ENCODE measurements at places on chromosomes 4 and X. TPM values are rescaled to one million over a fixed set of nuclear protein-coding genes. Genes with fewer than 3 reads are reported as not detected.

DNA sequence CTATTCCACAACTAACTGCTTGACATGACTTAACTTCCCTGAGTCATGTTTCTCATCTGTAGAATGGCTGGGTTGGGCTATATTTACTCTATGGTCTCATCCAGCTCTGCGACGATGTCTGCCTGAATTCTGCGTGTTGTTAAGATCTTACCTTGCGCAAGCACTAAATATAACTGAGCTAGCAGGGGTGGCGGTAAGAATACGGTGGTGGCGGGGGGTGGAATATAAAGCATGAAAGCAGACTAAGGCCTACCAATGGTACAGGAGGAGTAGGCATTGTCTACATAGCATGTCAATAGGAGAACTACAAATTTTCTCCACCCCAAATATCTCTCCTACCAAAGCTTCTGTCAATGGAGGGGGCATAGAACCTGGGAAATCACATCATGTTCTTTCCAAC lies 45.7 kb upstream of the DCLK2 start:
- peak; percentile 25 for DNase-seq

DNA sequence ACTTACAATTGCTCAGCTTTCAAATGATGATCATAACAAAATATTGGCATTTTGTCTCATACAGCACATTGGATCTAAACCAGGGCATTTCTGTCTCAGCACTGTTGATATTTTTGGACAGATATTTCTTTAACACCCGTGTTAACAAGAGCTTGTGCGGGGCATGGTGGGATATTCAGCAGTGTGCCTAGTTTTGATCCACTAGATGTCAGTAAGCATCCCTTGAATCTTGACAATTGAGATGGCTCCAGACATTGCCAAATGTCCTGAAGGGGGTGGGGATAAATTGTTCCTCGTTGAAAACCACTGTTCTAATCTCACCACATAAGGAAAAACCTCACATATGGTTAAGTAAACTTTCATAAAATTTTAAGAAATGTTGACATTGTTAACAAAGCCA lies 806.3 kb downstream of the STIM2 start:
- peak; percentile 8 for DNase-seq

- no peak for DNase-seq
These were observed 522.3 kb downstream of the TRIML1 start for GRCh38 chr4:188661502-188661901.

DNA sequence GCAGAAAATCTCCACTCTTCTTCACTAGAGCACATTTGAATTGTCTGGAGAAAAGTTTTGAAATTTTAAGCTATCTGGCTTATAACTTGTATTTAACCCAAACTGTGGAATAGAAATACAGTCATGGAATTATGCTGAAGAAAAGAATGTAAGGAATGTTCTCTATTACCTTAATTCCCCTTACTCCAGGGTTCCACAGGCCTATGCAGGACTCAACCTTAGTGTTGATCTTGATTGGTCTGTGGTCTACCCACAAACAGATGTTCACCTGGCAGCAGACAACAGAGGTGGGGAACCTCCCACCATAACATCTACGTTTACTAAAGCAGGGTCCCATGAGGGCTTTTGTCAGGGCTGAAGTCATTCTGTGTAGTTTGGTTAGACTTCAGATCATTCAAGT lies 189.3 kb upstream of the GPRIN3 start:
- DNase-seq = peak; percentile 33

GRCh38 chrX:3639236-3639635 lies 74.2 kb downstream of the PRKX start:
- DNase-seq = no peak

DNA sequence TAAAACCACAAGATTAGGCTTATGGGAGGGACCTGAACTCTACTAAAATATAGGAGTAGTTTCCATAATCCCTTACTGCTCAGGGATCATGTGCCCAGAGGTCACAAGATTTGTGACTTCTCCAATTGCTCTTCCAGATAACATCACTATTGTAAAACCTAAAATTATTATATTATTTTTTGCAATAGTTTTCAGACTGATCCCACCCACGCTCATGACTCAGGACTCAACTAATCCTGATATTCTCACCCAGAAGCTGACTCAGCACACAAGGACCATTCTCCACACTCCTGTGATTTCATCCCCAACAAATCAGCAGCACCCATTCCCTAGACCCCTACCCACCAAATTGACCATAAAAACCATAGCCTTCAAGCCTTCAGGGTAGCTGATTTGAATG lies 24.0 kb upstream of the RPL34 start:
- peak; percentile 37 for DNase-seq

DNA sequence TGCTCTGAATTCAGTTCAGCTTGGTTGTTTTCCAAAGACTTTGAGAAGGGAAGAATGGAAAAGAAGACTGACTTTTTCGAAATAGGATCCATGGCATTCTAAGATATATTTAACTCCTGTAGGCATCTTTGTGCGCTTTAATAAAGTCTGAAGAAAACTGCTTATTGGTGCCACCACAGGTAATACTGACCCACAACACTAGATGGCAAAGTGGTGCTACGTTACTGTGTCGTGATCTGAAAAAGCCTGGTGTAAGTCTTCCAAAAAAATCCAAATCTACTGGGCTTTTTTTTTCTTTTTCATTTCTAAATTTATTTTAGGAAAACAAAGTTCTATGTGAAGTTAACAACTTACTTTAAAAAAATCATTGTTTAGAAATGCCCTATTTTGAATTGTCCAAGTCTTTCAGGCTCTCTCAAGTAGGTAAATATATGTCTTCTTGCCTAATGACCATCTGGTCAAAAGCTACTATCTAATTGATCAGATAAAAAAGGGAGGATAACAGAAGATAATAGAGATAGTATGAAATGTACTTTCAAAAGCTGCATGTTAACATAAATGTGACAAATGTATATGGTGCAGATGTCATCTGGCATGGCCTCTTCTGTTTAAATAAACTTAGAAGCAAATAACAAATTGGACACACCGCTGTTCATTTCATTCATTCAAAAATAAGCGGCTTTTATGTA lies 47.0 kb upstream of the MID1IP1 start:
- peak; percentile 52 for DNase-seq

- no peak for DNase-seq
These were observed 29.0 kb downstream of the TFDP3 start for GRCh38 chrX:133189195-133189594.

The GUCY1B1 gene
- 4.6 TPM for total RNA-seq

The MAGEA2B gene
- not detected for total RNA-seq

The LNX1 gene
- total RNA-seq = 1.6 TPM

DNA sequence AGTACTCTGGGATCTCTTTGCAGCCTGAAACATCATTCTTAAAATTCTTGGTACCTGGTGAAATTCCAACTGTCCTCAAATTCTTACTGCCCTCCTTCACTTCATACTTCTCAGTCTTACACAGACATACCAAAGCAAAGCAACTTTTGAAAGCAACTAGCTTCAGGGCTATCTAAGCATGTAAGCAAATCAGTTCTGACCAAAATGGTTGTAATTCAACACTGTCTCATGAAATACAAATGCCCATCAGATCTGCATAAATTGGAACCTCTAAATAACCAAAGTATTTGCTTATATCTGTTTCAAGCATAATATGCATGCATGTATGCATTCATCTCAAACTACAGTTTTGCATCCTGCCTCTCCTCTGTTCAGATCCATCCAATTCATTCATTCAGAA lies 308.1 kb upstream of the PPARGC1A start:
- DNase-seq = no peak

The PWWP3B gene
- 0.64 TPM for total RNA-seq
